T-helper 17 cell (primary cell): ENCODE measurements at places on chromosomes 4 and X. TPM values are rescaled to one million over a fixed set of nuclear protein-coding genes. Genes with fewer than 3 reads are reported as not detected.

GRCh38 chr4:20675786-20676185 is 24.5 kb upstream of the PACRGL start:
- DNase-seq, result no peak
- peaks cover 61% of the 10 kb centered on the region for H3K27me3 ChIP-seq
- no peak overlapping the region for H3K27ac ChIP-seq
- no peak overlapping the region for H3K4me3 ChIP-seq

GRCh38 chr4:186216465-186217024 is 10.8 kb upstream of the KLKB1 start:
- no peaks in the 10 kb centered on the region for H3K27me3 ChIP-seq
- no peaks in the 10 kb centered on the region for H3K4me1 ChIP-seq
- peaks cover 2% of the 10 kb centered on the region for H3K36me3 ChIP-seq
- no peak overlapping the region for H3K4me3 ChIP-seq
- DNase-seq, result no peak
- H3K27ac ChIP-seq, result no peak overlapping the region

- H3K27ac ChIP-seq, result no peak overlapping the region
- H3K4me1 ChIP-seq, result peaks cover 3% of the 10 kb centered on the region
Observed at GRCh38 chr4:53234669-53235068, 131.2 kb downstream of the SCFD2 start.

DNA sequence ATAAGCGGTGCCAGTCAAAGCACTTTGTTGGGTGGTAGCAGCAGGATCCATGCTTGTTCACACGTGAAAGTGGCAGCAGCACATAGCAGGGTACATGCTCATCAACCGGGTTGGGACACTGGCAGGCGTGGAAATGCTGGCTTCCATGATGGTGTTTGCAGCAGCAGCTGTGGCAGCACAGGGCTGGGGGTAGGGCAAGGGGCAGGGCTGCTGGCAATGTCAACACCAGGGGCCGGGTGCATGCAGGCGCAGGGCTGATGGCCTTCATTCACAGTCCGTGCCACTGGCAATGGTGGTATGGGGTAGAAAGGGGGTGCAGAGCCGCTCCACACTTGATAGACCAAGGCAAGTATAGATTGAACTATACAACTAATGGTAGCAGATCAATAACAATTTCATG is 374.7 kb upstream of the FAM241A start:
- DNase-seq, result no peak
- no peaks in the 10 kb centered on the region for H3K36me3 ChIP-seq
- H3K4me3 ChIP-seq, result no peak overlapping the region
- H3K27me3 ChIP-seq, result no peaks in the 10 kb centered on the region
- H3K4me1 ChIP-seq, result no peaks in the 10 kb centered on the region
- H3K27ac ChIP-seq, result no peak overlapping the region

GRCh38 chr4:64518600-64518999 is 109.3 kb upstream of the TECRL start:
- no peaks in the 10 kb centered on the region for H3K36me3 ChIP-seq
- H3K4me3 ChIP-seq, result no peak overlapping the region
- no peaks in the 10 kb centered on the region for H3K27me3 ChIP-seq
- H3K27ac ChIP-seq, result no peak overlapping the region
- no peaks in the 10 kb centered on the region for H3K4me1 ChIP-seq

- no peak overlapping the region for H3K27ac ChIP-seq
- H3K4me1 ChIP-seq, result no peaks in the 10 kb centered on the region
- H3K36me3 ChIP-seq, result no peaks in the 10 kb centered on the region
- peaks cover 25% of the 10 kb centered on the region for H3K27me3 ChIP-seq
Observed at GRCh38 chr4:17708992-17709762, 72.2 kb downstream of the FAM184B start.

DNA sequence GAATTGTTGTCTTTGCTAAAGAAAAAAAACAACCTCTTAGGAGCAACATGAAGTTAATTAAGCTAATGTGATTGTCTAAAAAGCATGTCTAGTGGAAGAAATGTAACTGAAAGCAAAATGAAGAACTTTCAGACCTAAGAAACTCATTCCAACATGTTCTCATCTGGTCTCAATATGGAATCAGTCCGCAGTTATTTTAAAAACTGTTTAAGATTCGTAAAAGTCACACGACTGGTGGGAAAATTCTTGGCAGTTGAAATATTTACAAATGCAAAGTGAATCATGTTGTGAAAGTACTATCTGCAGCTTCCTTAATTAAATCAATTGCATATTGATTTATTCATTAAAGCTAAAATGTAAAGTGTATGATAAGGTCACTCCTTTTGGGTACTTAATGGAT is 117.8 kb upstream of the DIAPH2 start:
- H3K27ac ChIP-seq, result no peak overlapping the region
- no peaks in the 10 kb centered on the region for H3K4me1 ChIP-seq

- H3K36me3 ChIP-seq, result no peaks in the 10 kb centered on the region
- no peaks in the 10 kb centered on the region for H3K4me1 ChIP-seq
- H3K27ac ChIP-seq, result no peak overlapping the region
- no peak overlapping the region for H3K4me3 ChIP-seq
- no peaks in the 10 kb centered on the region for H3K27me3 ChIP-seq
Observed at GRCh38 chr4:138643827-138644226, 371.8 kb upstream of the NOCT start.

DNA sequence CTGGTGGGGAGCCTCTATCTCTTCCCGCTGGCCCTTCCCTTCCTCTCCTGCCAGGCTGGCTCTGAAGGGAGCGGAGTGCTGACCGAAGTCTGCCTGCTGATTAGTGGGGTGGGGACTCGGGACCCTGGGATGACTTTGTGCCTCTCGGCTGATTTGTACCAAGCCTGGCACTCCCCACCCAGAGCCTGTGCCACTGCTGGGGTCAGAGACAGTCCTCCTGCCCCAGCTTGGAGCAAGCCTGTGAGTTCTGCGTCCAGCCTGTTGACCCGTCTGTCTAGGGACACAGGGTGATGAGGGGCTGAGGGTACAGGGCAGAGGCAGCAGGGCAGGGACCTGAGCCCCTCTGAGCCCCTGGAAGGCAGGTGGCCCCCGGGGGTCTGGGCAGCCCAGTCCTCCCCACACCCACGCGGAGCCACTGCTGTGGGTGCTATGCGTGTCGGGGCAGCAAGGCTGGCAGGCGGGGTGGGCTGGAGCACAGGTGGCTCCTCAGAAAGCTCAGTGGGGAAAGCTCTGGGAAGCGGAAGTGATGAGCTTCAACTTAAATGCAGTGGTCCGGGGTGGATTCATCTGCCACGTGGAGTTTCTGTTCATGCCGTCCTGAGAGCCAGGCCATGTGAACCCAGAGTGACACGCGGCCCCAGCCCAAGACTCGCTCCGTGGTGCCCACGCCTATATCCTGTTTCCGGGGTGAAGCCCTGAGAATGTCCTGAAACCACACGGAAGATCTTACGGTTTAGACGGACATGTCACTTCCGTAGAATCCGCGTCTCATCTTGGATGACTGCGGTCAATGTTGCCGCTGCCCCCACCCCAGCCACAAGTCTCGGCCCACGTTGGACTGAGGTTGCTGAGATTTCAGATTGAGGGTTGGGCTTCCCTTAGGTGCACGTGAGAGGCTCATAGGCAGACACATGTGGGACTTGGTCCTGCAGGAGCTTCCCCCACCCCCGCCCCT is 21.1 kb upstream of the UVSSA start:
- no peaks in the 10 kb centered on the region for H3K27me3 ChIP-seq
- peaks cover 19% of the 10 kb centered on the region for H3K4me1 ChIP-seq
- DNase-seq, result no peak

PABPC1L2A gene
- not detected for total RNA-seq

GAGE2A gene
- total RNA-seq, result not detected

ADAMTS3 gene
- total RNA-seq, result not detected

DNA sequence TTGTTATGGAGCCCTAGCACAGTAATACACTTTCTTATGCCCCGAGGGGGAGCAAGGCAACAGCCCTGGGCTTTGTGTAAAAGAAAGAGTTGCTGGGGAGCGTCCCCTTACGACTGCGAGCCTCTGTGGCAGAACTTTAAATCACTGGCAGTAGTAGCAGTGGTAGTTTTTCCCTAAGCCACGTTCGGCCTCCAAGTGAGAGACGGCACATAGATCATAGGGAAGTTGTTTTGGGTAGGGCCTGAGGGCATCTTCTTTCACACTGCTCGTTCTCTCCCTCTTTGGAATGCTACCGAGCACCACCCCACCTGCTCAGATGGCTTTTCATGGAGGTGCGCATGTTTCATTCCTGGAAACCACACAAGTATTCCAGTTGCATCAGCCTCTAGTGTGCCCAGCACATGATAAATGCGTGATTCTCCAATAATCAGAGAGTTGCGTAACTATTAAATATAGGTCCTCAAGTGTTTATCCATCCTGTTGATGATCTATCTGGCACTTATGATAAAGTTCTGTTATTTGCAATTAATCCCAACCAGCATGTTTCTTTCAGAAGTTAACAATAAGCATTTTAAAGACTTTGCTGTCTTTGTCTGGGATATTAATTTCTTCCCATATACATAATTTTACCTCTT is 7.0 kb upstream of the SYNPO2 start:
- H3K36me3 ChIP-seq, result peaks cover 3% of the 10 kb centered on the region
- H3K4me1 ChIP-seq, result no peaks in the 10 kb centered on the region
- no peak overlapping the region for H3K4me3 ChIP-seq
- H3K27me3 ChIP-seq, result peaks cover 10% of the 10 kb centered on the region
- no peak overlapping the region for H3K27ac ChIP-seq
- DNase-seq, result no peak

- H3K27me3 ChIP-seq, result no peaks in the 10 kb centered on the region
- peaks cover 20% of the 10 kb centered on the region for H3K4me1 ChIP-seq
- DNase-seq, result peak; percentile 93
- H3K27ac ChIP-seq, result peak within 1 kb of the TSS; percentile 100
Observed at GRCh38 chr4:15681372-15682241, at the start of gene FAM200B. TSS of gene FAM200B (plus strand) at chr4:15681827. CDS start at chr4:15686978, 5,151 bp downstream.

DNA sequence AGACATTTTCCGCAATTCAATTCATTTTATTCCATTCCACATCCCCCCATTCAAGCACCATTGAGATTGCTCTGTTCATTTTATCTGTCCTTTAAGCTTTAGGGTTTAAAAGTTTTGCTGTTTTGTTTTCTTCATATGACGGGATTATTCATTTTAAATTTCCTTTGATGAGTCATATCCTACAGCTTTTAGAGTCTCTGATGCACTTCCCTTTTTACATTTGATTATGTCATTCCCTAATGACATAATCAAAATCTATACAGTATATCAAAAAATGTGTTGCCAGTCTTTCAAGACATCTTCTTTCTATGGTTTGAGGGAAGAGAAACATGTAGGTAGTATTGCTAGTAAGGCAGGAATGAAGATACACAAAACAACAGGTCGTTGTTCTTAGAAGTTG is 456.3 kb downstream of the PDGFC start:
- no peak overlapping the region for H3K27ac ChIP-seq
- H3K36me3 ChIP-seq, result no peaks in the 10 kb centered on the region
- no peak overlapping the region for H3K4me3 ChIP-seq

CPE gene
- not detected for total RNA-seq

SPP1 gene
- not detected for total RNA-seq

MTNR1A gene
- not detected for total RNA-seq

TMEM47 gene
- not detected for total RNA-seq

UCHL1 gene
- not detected for total RNA-seq

ADH7 gene
- total RNA-seq, result not detected

TMEM255A gene
- 0.30 TPM for total RNA-seq

DNA sequence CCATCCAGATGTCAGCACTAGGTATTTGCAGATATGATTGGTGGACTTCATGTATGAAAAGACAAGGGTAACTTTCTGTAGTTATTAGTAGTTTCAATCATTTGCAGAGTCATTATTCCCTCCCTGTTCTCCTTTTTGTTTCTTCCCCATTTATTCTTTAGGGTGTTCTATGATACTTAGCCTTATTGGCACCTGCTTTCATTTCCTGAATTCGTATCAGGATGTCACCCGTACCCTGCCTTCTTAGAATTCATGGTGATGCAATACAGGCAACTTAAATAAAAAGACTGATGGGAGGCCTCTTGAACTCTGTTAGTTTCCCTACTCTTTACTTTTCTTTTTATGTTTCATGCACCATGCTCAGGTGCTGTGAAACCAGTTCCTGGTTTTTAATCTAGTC is 24.2 kb downstream of the MAGED1 start:
- DNase-seq, result no peak
- peaks cover 8% of the 10 kb centered on the region for H3K27me3 ChIP-seq
- H3K36me3 ChIP-seq, result no peaks in the 10 kb centered on the region
- H3K27ac ChIP-seq, result no peak overlapping the region

GRCh38 chr4:8009097-8009496 is 69.4 kb upstream of the AFAP1 start:
- no peaks in the 10 kb centered on the region for H3K27me3 ChIP-seq
- no peak overlapping the region for H3K27ac ChIP-seq
- no peaks in the 10 kb centered on the region for H3K36me3 ChIP-seq
- DNase-seq, result no peak

GAGE12G gene
- total RNA-seq, result not detected
